Memory B cell (primary cell): ENCODE measurements at places on chromosomes 5 and 9.
A peak's percentile ranks its signal among the peaks of the same experiment; 100 is the strongest.

DNA sequence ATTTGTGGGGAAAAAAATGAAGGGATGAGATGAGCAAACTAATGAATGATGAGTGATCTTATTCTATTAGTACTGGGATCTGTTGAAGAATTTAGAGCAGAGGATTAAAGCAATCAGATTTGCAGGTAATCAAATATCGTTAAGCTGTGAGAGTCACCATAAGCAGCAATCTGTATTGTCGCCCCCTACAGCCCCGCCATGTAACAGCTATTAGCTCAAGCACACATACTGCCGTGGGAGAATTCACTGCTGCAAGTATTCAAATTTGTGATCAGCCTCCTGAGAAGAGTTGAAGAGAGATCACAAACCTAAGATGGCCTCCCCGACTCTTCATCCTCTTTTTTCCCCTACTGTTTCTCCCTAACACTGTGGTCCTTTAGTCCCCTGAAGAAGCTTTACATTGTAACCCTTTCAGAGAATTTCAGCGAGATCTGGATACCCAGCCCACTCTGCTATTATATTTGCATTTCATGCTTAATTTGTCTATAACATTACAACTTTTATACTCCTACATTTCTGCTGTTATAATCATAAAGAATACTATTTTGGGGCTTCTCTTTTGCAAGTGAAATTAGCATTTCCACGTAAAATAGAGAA, 28.5 kb upstream of the PHF24 start:
- no peak for DNase-seq

- no peak for DNase-seq
Observed at GRCh38 chr5:169636477-169637084, 494 bp upstream of the DOCK2 start.

GRCh38 chr5:169631360-169631759, 5.7 kb upstream of the DOCK2 start:
- no peak for DNase-seq

DNA sequence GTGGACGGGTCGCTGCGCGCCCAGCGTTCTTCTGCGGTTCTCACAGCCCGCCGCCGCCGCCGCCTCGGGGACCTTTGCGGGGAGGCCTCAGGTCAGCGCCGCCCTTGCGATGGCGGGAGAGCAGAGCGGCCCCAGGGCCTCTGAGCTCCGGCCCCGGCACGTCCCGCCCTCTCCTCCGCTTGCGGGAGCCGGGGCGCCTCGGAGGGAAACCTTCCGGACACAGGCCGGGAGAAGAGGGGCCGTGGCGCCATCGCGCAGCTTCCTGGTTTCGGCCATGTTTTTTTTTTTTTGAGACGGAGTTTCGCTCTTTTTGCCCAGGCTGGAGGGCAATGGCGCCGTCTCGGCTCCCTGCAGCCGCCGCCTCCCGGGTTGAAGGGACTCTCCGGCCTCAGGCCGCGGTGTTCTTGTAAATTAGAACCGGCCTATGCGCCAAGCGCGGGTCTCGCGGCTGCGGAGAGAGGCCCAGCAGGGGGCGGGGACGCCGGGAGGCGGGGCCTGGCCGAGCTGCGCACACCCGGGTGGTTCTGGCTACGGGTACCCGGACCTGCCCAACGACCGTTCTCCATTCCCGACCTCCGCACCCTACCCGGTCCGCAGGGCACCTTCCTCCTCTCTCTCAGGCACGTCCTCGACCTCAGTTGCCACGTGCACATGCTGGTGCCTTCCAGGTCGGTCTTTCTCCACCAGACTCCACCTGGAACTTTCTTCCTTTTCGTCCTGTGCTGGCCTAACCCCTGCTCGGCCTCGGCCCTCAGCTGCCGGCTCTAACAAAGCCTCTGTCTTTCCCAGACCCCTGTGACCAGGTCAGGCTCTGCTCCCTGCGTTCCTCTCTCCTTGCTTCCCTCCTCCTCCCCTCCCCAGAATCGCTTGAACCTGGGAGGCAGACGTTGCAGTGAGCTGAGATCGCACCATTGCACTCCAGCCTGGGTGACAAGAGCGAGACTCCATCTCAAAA, 28.8 kb upstream of the MGAT1 start:
- DNase-seq, result peak; percentile 71
